Vagina (tissue), 2 donors: ENCODE measurements at places on chromosomes 6 and 20. TPM values are rescaled to one million over a fixed set of nuclear protein-coding genes. Genes with fewer than 3 reads are reported as not detected.

GRCh38 chr6:106124437-106125430 lies 38.6 kb downstream of the PRDM1 start:
- no peaks in the 10 kb centered on the region for H3K27me3 ChIP-seq
- no peak overlapping the region for H3K27ac ChIP-seq
- H3K4me3 ChIP-seq = no peak overlapping the region
- no peaks in the 10 kb centered on the region for H3K36me3 ChIP-seq
- DNase-seq = no peak
- peaks cover 8% of the 10 kb centered on the region for H3K4me1 ChIP-seq

MUC22 gene
- 2.9 TPM for total RNA-seq

DNA sequence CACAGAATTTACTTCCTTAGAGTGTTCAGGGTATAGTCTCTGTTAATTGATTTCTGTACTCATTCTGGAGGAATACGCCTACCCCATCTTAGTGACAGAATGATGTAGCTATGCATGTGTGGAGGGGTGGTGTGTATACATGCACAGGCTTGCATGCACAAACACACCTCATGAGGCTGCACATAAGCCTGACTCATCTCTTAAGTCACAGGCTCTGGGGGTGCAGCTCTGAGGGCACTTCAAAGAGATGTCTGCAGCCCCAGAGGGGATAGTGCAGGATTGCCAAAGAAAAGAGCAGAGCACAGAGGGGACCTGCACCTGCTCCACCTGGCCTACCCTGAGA lies 24.6 kb downstream of the TBX18 start:
- H3K27me3 ChIP-seq = no peaks in the 10 kb centered on the region
- H3K36me3 ChIP-seq = no peaks in the 10 kb centered on the region
- no peak for DNase-seq
- no peaks in the 10 kb centered on the region for H3K4me1 ChIP-seq

- H3K4me1 ChIP-seq = peaks cover 16% of the 10 kb centered on the region
- H3K27me3 ChIP-seq = no peaks in the 10 kb centered on the region
- peak overlapping the region; percentile 24 for H3K27ac ChIP-seq
Observed at GRCh38 chr6:37308069-37308815, 45.5 kb upstream of the RNF8 start.

- H3K4me1 ChIP-seq = peaks cover 10% of the 10 kb centered on the region
- H3K27ac ChIP-seq = no peak overlapping the region
- no peak for DNase-seq
- H3K4me3 ChIP-seq = no peak overlapping the region
- no peaks in the 10 kb centered on the region for H3K36me3 ChIP-seq
- H3K27me3 ChIP-seq = no peaks in the 10 kb centered on the region
Observed at GRCh38 chr6:139330306-139330705, 38.5 kb upstream of the TXLNB start.

DNA sequence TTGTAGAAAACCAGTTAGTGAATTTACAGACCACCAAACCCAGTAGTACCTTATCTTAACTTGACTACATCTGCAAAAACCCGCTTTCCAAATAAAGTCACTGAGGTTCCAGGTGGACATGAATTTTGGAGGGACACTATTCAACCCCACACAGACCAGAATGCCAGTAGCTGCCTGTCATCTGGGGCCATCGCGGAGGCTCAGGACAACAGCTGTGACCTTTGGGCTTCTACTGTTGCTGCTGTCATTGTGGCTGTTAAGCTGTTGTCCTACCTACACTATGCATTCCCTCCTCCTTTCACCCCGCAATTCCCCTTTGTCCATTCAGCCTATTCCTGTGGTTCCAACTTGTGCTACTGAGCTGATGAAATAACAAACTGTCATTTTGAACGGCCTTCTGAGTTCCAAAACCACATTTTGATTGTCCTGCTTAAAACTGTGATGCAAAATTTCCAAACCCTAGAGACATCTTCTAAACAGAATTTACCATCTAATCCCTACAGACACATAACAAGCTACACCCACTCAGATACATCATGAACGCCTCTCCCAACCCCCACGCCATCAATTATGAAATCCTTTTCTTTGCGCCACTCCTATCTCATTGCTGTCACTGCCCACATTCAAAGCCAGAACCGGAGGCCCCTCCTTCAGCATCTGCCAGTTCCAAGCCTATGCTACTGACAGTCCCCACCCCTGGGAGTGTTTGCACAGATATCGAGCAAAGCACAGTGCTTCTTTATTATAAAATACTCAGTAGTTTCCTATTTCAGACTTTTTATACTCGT lies 125.0 kb downstream of the C6orf118 start:
- no peaks in the 10 kb centered on the region for H3K36me3 ChIP-seq
- DNase-seq = no peak
- H3K4me3 ChIP-seq = no peak overlapping the region
- H3K4me1 ChIP-seq = no peaks in the 10 kb centered on the region
- no peak overlapping the region for H3K27ac ChIP-seq
- H3K27me3 ChIP-seq = no peaks in the 10 kb centered on the region

- no peak overlapping the region for H3K4me3 ChIP-seq
- DNase-seq = no peak
- no peaks in the 10 kb centered on the region for H3K4me1 ChIP-seq
- H3K36me3 ChIP-seq = no peaks in the 10 kb centered on the region
- H3K27ac ChIP-seq = no peak overlapping the region
- no peaks in the 10 kb centered on the region for H3K27me3 ChIP-seq
Observed at GRCh38 chr6:29516108-29516507, 28.4 kb upstream of the MAS1L start.

GRCh38 chr6:149050160-149050559 lies 267.4 kb upstream of the TAB2 start:
- no peak overlapping the region for H3K27ac ChIP-seq
- no peaks in the 10 kb centered on the region for H3K27me3 ChIP-seq
- DNase-seq = no peak
- H3K4me3 ChIP-seq = no peak overlapping the region
- H3K4me1 ChIP-seq = peaks cover 18% of the 10 kb centered on the region

GRCh38 chr20:62935968-62936585 lies 1.9 kb upstream of the GID8 start:
- DNase-seq = no peak
- no peaks in the 10 kb centered on the region for H3K27me3 ChIP-seq
- H3K27ac ChIP-seq = no peak overlapping the region
- peak overlapping the region; percentile 91 for H3K4me3 ChIP-seq
- H3K36me3 ChIP-seq = no peaks in the 10 kb centered on the region
- peaks cover 63% of the 10 kb centered on the region for H3K4me1 ChIP-seq

GRCh38 chr6:6920987-6921313 lies 186.8 kb upstream of the RREB1 start:
- H3K27ac ChIP-seq = no peak overlapping the region
- peaks cover 9% of the 10 kb centered on the region for H3K4me1 ChIP-seq
- H3K36me3 ChIP-seq = no peaks in the 10 kb centered on the region
- H3K27me3 ChIP-seq = no peaks in the 10 kb centered on the region
- no peak for DNase-seq

BPI gene
- not detected for total RNA-seq

MCHR2 gene
- total RNA-seq = not detected

CLPSL1 gene
- not detected for total RNA-seq
